ENCODE measurements at places on chromosomes 7 and 10.

DNA sequence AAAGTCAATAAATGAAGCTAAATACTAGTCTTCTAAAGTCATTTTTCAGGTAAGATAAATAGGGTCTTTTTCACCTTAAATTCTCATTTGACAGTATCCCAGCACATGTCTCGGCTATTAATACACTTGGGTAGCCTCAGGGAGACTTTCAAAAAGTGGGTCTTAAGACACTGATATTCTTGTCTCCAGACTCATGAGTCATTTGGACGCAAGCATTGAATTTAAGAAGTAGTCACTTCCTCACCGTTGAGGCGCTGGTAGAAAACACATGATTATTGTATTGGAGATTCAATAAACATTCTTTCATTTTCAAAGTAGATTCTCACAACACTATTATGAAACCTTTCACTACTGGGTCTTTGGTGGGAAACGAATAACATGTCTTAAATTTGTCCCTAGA, 108.9 kb upstream of the SP8 start:
- no peak for DNase-seq

GRCh38 chr7:74501298-74501697, 47.6 kb downstream of the GTF2IRD1 start:
- no peak for DNase-seq

- DNase-seq = peak; percentile 49
Observed at GRCh38 chr7:128266883-128267594, 26.0 kb downstream of the LEP start.

- DNase-seq = peak; percentile 4
Observed at GRCh38 chr10:99743841-99744240, 11.8 kb downstream of the CUTC start.

GRCh38 chr7:13117103-13117502, 429.7 kb downstream of the ARL4A start:
- DNase-seq = no peak

DNA sequence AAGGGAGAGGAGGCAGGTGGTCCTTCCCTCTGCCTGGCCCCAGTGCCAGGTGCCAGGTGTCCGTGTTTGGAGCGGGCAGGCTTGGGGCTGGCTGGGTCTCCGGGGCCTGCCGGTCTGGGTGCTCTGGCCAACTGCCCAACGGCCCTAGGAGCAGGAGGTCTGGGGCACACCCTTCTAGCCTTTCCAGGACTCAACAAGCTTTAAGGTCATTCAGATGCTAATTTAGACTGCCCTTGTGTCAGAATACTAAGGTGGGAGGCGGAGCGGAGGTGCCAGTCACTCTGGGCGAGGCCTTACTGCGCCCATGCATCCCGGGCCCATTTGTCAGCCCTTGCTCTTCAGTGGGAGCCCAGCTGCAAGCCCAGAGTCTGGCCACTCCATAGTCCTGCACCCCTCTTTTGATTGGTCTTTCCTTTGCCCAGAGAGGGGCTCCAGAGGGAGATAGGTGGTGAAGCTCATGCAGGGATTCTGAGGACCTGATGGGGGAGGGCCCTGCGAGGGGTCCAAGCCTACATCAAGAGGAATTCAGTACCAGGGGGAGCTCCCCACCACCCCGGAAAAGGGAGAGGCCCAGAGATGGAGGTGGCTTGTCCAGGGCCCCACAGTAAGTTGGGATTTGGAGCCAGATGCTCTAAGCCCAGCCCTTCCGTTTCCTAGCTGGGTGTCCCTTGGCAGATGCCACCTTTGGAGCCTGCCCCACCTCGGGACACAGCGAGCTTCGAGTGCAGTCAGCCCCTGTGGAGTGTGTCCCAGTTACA, 1.3 kb downstream of the PGAM2 start:
- DNase-seq = no peak

DNA sequence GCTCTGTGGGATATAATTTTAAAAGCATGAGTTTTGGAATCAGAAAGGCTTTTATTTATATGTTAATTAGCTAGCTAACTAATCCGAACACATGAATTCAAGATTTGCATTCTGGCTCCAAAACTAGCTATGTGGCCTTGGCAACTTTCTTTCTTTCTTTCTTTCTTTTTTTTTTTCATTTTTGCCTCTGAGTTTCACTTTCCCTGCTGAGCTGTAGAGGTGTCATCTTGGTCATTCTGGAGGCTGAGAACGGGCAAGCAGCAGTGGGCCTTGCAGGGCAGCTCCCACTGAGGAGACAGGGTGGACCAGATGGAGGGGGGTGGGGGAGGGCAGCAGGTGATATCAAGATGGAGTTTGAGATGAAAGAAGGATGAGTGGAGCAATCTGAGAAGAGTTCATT, 24.8 kb upstream of the SFMBT2 start:
- no peak for DNase-seq

GRCh38 chr7:93047514-93048099, 70.2 kb downstream of the SAMD9 start:
- no peak for DNase-seq

GRCh38 chr10:33498391-33498891, 164.0 kb upstream of the NRP1 start:
- no peak for DNase-seq

GRCh38 chr10:96721207-96721572, 876 bp upstream of the PIK3AP1 start:
- no peak for DNase-seq

GRCh38 chr10:48973065-48973464, 33.4 kb upstream of the LRRC18 start:
- no peak for DNase-seq

GRCh38 chr7:25218191-25218590, 10.1 kb downstream of the NPVF start:
- DNase-seq = no peak

GRCh38 chr7:39288303-39288702, 277.9 kb upstream of the YAE1 start:
- DNase-seq = no peak

DNA sequence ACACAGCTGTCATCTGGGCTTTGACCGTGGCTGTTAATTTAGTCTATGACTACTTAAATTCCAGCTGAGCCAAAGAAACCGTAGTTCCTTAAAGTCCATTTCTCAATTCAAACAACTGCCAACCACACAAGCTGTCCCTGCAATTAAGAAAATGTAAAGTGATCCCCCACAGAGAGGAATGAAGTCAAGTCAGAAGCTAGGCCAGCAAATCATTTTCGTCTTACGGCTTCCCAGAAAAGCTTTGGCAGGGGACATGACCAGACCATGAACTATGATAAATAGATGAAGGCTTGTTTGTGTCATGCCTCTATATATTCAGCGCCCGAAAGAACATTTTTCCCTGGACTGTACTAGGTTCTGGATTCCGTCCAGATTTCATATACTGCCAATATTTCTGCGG, 54.6 kb downstream of the HACD1 start:
- DNase-seq = no peak

GRCh38 chr7:17852361-17852760, 87.9 kb downstream of the SNX13 start:
- no peak for DNase-seq

- DNase-seq = peak; percentile 81
Observed at GRCh38 chr7:111090846-111091245, at the start of gene LRRN3. Gene LRRN3 (plus strand): TSS chr7:111091127. CDS start chr7:111122773, 31,646 bp downstream.

GRCh38 chr10:59276919-59277318, 85.4 kb downstream of the FAM13C start:
- no peak for DNase-seq

DNA sequence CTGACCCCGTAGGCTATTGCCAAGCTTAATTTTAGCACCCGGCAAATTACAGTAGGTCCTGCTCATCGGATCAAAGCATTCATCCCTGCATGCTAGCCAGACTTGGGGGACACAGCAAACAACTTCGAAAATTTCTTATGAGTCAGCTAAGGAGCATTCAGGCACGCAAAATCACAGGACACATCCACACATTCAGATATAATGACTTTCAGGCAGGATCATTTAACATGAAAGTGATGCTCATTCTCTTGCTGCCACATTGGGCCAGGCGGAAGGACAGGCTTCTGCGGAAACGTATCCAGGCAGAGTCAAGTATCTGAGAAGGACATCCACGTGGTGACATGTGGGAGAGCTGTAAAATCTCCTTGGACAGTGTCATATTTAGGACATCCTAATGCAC, 474.0 kb upstream of the NRP1 start:
- DNase-seq = no peak

Data from nucleus accumbens (tissue), 56 donors.